ENCODE measurements at places on chromosomes 5 and 9.

GRCh38 chr9:120524038-120524437 lies 55.9 kb downstream of the CDK5RAP2 start:
- no peak for DNase-seq

- DNase-seq = no peak
Observed at GRCh38 chr5:149895416-149896345, 48.9 kb downstream of the PDE6A start.

DNA sequence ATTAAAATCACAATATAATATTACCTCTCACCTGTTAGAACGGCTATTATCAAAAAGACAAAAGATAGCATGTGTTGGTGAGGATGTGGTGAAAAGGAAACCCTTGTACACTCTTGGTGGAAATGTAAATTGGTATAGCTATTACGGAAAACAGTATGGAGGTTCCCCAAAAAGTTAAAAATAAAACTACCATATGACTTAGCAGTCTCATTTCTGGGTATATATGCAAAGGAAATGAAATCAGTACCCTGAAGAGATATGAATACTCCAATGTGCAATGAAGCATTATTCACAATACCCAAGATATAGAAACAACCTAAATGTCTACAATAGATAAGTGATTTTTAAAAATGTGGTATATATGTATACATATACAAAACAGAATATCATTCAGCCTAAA lies 199.9 kb downstream of the SNX18 start:
- DNase-seq = no peak

DNA sequence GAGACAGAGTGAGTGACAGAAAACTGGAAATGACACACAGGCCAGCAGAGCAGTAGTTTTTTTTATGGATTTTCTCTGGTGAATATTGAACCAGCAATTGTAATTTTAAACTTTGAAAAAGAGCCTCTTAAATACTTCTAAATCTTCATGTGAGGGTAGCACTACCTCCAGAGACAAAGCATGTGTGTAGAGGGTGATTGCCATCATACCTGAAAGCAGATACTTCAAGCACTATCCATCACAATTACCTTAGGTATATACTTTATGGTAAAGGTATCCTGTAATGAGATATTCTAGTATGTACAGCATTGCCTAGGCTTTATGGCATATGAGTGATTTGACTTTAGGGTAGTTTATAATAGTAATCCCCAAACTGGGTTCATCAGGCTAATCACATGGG lies 3.4 kb upstream of the EBF1 start:
- DNase-seq = no peak

- no peak for DNase-seq
Observed at GRCh38 chr9:78187763-78188484, 48.0 kb upstream of the CEP78 start.

- no peak for DNase-seq
Observed at GRCh38 chr5:59062986-59063683, 480.3 kb downstream of the RAB3C start.
